ENCODE measurements at places on chromosomes 5 and 9.

- no peak for DNase-seq
Measured at GRCh38 chr9:133341369-133342068, 5.5 kb upstream of the SURF6 start.

GRCh38 chr5:14263113-14263512, 120.0 kb downstream of the TRIO start:
- DNase-seq: no peak

- DNase-seq: no peak
Measured at GRCh38 chr9:125172031-125172755, 17.4 kb downstream of the PPP6C start.

DNA sequence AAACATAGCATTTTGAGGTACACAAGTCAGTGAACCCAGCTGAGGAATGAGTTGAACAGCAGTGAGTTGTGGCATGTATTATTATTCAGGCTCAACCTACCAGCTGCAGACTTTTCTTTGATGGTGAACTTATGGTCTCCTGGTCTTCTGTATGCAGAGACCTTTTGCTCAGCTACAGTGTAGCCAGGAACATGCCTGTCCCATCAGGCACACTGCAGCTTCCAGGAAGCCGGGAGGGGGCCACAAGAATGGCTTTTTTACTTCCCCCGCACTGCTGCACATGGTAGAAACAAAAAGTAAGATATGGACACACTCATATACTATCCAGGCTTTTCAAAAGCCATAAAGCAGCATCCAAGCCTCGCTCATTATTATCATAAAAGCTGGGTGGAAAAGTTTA, 65.3 kb upstream of the PLPP1 start:
- DNase-seq: no peak

DNA sequence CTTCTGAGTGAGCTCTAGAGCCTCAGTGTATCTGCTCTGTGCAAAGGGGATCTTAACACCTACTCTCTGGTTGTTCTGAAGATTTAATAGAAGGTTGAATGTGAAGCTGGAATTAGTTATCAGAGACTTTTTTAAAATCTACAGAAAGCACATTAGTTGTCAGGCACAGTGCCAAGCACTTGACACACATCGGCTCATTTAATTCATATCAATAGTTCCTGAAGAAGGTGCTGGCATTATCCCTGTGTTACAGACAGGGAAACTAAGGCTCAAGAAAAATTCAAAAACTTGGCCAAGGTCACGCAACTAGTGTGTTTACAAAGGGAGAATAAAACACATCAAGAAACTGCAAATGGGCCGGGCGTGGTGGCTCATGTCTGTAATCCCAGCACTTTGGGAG, 80.2 kb downstream of the FGF18 start:
- DNase-seq: no peak

DNA sequence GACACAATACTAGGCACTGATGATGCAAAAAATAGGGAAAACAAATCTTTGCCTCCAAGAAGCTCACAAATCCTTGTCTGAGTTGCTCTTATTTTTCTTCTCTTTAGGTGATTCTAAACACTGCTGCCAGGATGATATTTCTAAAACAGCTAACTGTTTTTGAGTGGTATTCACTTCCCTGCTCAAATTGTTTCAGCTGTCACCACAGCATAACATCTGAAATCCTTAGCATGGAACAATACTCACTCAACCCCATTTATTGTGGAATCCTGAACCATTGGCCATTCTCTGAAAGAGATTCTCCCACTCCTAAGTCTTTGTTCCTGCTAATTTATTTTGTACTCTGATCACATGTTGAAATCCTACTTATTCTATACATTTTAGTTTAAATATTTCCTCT, 4.8 kb upstream of the SHOC1 start:
- no peak for DNase-seq

GRCh38 chr9:3867196-3867595, 341.4 kb upstream of the RFX3 start:
- no peak for DNase-seq

DNA sequence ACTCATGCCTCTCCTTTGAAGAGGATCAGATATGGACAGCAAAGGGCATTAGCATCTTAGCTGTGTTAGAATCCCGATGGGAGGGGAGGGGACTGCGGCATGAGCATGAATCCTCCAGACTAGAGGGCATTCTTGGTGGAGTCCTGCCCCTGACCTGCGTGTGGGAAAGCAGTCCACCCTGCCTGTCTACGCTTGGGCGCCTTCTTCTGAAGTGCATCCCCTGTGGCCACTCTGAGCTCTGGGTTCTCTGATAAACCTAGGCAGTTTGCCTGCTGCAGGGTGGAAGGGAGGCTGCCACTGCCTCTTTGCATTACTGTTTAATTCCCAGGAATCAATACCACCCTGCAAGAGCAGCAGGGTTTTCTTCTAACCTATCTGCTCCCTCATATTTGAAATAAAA, 169.3 kb downstream of the INSYN2B start:
- no peak for DNase-seq

DNA sequence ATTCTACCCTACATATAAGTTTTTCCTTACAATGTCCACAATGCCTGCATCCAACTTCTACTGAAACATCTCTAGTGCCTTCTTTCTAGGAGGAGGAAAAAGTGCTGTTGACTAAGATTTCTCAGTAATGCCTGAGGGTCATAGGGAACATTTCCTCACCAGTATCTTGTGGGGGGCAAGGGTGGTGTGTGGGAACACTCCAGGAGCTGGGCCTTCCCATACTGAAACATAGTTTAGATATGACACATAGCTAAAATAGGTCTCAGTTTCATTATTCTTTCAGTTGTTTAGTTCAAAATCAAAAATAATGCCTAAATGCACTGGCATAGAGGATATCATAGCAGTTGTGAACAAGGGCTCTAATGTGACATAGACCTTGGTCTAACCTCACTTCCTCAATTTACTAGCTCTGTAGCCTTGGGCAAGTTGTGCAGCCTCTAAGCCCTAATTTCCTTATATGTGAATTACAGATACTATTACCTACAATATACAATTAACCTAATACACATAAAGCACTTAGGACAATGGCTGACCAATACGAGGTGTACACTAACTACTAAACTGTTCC, 66.1 kb downstream of the HAPLN1 start:
- DNase-seq: no peak

DNA sequence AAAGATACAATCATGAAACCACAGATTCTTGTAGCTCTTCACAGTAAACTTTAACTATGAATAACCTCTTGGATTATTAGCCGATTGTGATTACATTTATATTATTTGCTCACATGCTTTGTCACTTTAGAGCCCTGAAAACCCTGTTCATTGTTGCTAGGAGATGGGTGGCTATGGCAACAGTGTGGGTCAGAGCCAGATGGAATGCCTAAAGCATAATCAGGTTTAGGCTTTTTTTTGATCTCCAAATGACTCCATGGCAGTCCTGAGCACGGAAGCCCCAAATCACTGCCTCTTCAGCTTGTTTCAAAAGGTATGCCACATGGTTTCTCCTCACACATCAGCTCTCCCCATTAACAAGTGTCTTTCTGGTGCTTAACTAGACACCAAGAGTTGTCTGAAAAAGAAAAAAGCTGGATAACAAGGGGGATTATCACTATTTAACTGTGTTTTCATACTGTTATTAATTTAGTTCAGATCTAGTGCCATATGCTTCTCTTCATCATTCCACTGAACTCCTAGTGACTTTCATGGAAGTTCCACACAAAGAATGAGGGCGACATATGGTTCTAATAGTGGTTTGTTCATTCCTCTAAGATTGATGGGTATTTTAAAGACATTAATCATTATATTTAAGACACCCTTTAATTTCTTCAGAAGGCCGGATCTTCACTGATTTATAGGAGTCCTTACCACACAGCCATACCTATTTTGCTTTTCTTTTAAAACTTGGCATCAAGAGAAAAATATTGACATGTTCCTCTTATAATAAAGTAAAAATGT, 88.8 kb upstream of the PAM start:
- DNase-seq: no peak

DNA sequence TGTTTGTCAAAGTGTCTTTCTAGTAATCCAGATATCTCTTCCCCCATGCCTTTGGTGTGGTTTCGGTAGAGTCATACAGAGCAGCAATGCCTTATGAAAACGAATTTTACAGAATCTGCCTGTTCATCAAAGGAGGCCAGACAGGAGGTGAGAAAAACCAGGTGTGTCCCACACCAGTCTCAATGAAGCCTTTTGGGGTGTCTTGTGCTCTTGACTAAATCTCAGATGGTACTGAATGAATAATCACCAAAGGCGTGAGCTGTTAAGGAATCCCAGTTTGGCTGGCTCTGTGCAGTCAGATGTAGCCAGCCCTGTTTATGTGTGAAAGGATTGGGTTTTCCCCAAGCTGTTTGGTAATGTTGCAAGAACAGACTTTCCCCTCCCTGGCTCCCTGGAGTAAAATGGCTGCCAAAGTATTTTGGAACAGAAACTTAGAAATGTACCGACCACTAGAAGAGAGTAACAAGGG, 70.8 kb upstream of the CDKN2B start:
- DNase-seq: no peak

DNA sequence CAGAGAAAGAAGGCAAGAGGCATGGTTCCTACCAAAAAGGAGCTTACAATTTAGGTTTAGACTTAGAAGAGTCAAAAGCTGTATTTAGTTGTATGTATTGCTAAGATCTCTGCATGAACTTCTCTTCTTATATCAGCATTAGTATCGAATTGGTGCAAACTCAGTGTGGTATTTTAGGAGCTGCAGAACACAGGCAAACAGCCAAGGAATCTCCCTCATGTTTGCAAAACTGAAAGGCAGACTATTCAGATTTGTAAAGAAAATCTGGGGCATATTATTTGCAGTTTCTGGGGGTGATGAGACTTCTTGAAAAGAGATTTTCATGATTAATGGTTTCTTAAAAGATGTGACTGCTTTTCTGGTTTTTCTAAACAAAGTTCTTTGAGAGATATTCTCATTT, 252.7 kb downstream of the CEMIP2 start:
- DNase-seq: no peak

DNA sequence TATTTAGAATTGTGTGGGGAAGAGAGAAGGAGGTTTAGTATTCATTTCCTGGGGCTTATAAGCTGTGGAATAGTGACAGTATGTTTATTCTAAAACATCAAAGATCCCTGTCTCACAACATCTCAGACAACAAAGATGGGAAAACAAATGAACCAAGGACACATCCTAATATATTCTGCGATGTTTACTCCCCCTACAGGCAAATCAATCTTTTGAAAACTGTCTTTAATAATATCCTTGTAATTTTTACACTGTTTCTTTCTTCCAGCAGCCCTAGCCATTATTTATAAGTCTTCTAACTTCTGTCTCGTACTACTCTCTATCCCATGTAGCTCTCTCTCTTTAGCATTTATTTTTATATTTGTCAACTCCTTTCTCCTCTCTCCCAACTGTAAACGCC, 33.5 kb upstream of the TMEM252 start:
- no peak for DNase-seq

DNA sequence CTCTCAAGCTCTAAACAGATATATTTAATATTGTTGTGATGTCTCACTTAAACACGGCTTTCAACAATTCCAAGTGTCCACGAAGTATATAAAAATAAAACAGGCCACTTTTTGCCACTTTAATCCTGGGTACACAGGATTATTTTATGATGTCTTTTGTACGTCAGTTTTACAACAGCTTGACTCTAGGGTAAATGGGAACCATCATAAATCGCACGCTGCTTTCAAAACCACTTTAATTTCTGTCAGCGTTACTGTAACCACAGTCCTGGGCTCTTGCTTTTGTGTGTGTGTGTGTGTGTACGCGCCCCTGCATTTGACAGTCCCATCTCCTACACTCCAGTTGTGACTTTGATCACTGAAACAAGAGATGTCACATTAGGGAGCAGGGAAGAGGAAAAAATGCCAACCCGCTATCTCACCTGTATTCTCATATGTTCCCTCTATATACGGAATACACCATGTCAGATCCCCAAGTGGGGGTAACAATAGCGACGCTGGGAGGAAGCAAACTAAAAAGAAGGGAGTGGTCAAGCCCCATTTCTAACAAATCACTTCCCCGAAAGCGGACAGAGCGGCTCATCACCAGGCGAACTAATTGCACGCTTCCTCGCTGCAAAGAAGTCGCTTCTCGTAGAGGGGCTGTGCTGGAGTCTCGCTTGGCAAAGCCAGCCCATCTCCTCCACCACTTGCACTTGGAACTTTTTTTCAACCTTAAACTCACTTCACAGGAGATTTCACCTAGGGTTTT, 1.2 kb downstream of the BNC2 start:
- DNase-seq: no peak

- no peak for DNase-seq
Measured at GRCh38 chr9:32423371-32423770, 38.9 kb downstream of the ACO1 start.

- no peak for DNase-seq
Measured at GRCh38 chr5:10530601-10531320, 33.1 kb upstream of the ANKRD33B start.

- no peak for DNase-seq
Measured at GRCh38 chr5:111749303-111750026, 7.5 kb downstream of the NREP start.

GRCh38 chr9:13377171-13377925, 97.9 kb upstream of the MPDZ start:
- no peak for DNase-seq

DNA sequence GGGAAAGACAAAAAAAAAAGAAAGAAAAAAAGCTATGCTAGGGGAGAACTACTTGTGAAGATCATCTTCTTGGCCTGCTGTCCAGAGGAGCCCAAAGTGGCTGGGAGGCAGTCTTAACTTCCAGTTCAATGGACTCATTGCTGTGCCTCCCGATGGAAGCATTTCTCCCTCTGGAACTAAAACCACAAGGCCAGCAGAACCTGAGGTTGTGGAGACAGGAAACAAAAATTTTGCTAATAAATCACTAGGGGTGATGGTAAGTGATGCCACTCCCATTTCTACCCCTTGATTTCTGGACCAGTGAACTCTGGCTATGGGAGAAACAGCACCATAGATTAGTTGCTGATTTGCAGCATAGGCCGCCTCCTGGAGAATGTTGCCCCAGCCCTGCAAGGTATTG, 123.4 kb upstream of the NFIL3 start:
- DNase-seq: no peak

DNA sequence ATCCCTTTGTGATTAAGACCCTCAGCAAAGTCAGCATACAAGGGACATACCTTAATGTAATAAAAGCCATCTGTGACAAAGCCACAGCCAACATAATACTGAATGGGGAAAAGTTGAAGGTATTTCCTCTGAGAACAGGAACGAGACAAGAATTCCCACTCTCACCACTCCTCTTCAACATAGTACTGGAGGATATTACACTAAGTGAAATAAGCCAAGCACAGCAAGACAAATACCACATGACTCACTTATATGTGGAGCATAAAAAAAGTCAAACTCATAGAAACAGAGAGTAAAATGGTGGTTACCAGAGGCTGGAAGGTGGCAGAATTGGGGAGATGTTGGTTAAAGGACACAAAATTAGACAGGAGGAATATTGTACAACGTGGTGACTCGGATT, 118.1 kb upstream of the NFIL3 start:
- DNase-seq: no peak

All from T-helper 9 cell (primary cell).